ENCODE measurements at places on chromosomes 7 and 10. TPM values are rescaled to one million over a fixed set of nuclear protein-coding genes. Genes with fewer than 3 reads are reported as not detected.

DNA sequence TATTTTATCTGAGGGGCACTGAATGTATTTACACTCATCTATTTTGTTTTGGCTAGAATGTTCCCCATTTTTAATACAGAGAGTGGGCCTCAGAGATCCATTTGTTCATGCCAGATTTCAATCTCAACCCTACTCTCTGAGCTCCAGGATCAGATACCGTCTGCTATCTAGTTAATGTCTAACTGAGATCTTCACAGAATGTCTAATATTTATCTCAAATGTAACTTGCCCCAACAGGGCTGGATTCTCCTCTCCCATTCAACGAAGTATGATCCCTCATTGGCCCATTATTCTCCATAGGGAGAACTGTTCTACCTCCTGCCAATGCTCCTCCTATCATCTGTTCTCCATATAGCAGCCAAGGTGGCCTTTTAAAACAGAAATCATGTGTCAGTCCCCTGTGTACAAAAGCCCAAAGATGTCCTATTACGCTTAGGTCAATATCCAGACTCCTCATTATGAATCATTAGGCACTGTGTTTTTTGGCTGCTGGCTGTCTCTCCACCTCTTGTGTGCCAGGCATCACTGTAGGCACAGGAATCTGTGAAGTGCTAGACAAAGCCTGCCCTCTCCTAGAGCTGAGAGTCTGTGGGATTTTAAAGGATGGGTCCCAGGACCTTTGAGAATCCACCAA is 169.3 kb upstream of the AGK start:
- H3K4me3 ChIP-seq = no peak overlapping the region
- no peaks in the 10 kb centered on the region for H3K36me3 ChIP-seq
- no peak for DNase-seq
- no peak overlapping the region for H3K27ac ChIP-seq
- no peaks in the 10 kb centered on the region for H3K4me1 ChIP-seq

Gene IDI2
- not detected for polyA plus RNA-seq

- H3K36me3 ChIP-seq = no peaks in the 10 kb centered on the region
- peaks cover 16% of the 10 kb centered on the region for H3K27me3 ChIP-seq
- H3K4me1 ChIP-seq = no peaks in the 10 kb centered on the region
- no peak for DNase-seq
These were observed 333.8 kb upstream of the AKR1E2 start for GRCh38 chr10:4492202-4492601.

Gene PRRT4
- not detected for polyA plus RNA-seq

Gene LRRN3
- 0.09 TPM for polyA plus RNA-seq

DNA sequence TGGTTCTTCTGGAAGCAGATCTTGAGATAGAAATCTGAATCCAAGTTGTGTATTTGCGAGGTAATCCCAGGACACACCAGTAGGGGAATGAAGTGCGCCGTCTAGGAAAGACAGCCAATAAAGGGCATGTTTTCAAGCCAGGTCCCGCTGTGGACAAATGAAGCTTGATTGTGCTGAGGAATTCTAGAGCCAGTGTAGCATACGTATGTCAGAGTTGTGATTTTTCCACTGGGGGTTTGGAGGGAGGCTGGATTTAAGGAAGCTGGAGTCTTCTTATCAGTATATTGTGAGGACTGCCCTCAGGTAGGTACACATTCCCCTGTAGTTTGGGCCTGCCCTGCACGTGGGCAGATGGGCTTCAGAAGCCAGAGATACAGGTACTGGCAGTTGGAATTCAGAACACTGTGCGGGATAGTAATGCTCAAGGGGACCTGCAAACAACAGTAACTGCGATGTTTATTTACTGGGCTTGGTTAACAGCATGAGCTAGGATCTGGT is 50.9 kb downstream of the GALNT11 start:
- H3K27ac ChIP-seq = peak overlapping the region; percentile 59
- DNase-seq = no peak
- H3K4me3 ChIP-seq = no peak overlapping the region
- H3K4me1 ChIP-seq = peaks cover 34% of the 10 kb centered on the region

DNA sequence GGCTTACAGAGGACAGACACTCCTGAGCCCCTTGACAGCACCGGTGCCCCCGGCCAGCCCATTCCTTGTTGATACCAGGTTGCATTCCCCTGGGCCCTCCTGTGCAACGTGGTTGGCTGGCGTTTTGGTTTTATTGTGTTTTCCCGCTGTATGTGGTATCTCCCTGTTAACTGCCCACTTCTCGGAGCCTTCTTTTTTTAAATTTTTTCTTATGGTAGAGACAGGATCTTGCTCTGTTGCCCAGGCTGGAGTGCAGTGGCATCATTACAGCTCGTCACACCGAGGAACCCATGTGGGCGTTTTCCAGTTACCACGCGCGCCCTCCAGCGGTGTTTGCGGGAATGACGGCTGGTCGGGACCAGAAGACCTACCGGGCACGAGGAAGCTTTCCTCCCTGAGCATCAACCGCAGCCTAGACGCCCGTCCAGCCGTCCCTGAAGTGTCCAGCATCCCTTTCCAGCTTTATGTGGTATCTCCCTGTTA is 16.9 kb upstream of the ZFAND2A start:
- no peak overlapping the region for H3K27ac ChIP-seq
- peaks cover 47% of the 10 kb centered on the region for H3K27me3 ChIP-seq
- H3K4me1 ChIP-seq = peaks cover 11% of the 10 kb centered on the region
- peak overlapping the region; percentile 41 for H3K4me3 ChIP-seq
- DNase-seq = peak; percentile 62
- no peaks in the 10 kb centered on the region for H3K36me3 ChIP-seq

Gene MGAM2
- not detected for polyA plus RNA-seq

Gene DOCK1
- not detected for polyA plus RNA-seq

- no peaks in the 10 kb centered on the region for H3K4me1 ChIP-seq
- peaks cover 21% of the 10 kb centered on the region for H3K27me3 ChIP-seq
- no peaks in the 10 kb centered on the region for H3K36me3 ChIP-seq
- no peak overlapping the region for H3K27ac ChIP-seq
- no peak overlapping the region for H3K4me3 ChIP-seq
These were observed 25.7 kb upstream of the FAM180A start for GRCh38 chr7:135774284-135774683.

DNA sequence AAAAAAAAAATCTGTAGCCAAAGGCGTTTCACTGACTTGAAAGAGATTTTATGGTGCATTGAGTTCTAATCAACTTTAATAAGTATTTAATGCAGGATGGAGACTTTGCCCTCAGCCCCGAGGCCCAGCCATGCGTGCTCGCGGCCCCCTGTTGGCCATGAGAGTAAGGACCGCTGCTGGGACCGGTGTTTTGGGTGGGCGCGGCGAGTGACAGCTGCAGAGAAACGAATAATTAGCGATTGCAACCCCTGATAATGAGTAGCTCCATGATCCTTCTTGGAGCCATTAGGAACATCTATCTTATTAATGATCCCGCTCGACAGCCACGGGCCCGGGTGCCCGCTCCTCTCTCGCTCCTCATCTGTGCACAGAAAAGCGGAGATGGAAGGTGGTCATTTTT is 347.4 kb downstream of the RPS24 start:
- no peak overlapping the region for H3K4me3 ChIP-seq
- no peaks in the 10 kb centered on the region for H3K4me1 ChIP-seq
- no peaks in the 10 kb centered on the region for H3K36me3 ChIP-seq
- no peak for DNase-seq
- no peak overlapping the region for H3K27ac ChIP-seq
- H3K27me3 ChIP-seq = peaks cover 4% of the 10 kb centered on the region

Gene SHTN1
- not detected for polyA plus RNA-seq

DNA sequence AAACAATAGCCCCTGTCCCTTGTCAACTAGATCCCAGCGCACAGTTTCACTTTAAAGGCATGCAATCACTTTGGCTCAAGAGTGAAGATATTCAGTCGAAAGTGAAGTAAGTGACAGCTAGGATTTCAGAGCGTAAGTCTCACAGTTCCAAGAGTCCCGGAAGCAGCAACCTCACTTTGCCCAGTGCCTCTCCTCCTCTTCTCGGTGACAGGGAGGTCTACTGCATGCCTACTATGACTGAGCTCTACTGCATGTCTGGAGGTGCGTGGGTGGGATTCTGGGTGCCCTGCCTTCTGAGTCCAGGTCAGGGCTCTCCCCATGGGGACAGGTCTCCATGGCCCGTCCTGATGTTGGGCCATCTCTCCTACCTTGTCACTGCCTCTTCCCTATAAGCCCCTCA is 17.0 kb downstream of the PRKCQ start:
- H3K36me3 ChIP-seq = no peaks in the 10 kb centered on the region
- H3K27me3 ChIP-seq = peaks cover 5% of the 10 kb centered on the region
- no peak for DNase-seq
- no peaks in the 10 kb centered on the region for H3K4me1 ChIP-seq

GRCh38 chr10:44921506-44921905 is 10.4 kb downstream of the TMEM72 start:
- no peaks in the 10 kb centered on the region for H3K27me3 ChIP-seq
- no peak overlapping the region for H3K27ac ChIP-seq
- no peak overlapping the region for H3K4me3 ChIP-seq
- DNase-seq = no peak

Gene CAMK2B
- not detected for polyA plus RNA-seq

DNA sequence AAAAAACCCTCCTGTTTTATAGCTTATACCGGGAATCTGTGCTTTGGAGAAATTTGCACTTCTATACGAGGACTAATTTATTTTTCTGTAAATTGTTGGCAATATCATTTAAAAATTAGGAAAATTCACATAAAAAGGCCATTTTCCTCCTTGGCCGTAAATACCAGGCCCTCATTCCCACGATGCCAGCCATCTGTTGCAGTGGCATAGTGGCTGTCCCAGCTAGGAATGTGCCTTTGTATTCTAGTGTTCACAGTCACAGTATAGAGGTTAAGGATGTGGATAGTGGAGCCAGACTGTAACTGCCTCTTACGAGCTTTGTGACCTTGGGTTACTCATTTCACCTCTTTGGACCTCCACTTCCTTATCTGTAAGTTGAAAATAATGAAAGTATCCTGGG is 312.5 kb downstream of the GPR158 start:
- no peak overlapping the region for H3K4me3 ChIP-seq
- no peaks in the 10 kb centered on the region for H3K27me3 ChIP-seq
- H3K4me1 ChIP-seq = no peaks in the 10 kb centered on the region
